ENCODE measurements at places on chromosomes 13 and 19.

- no peak for DNase-seq
Measured at GRCh38 chr13:25867038-25867437, 184.8 kb downstream of the SHISA2 start.

- DNase-seq, result no peak
Measured at GRCh38 chr19:11236324-11237301, 2.8 kb upstream of the ANGPTL8 start.

GRCh38 chr13:76823969-76824368, 62.2 kb downstream of the KCTD12 start:
- DNase-seq, result no peak

DNA sequence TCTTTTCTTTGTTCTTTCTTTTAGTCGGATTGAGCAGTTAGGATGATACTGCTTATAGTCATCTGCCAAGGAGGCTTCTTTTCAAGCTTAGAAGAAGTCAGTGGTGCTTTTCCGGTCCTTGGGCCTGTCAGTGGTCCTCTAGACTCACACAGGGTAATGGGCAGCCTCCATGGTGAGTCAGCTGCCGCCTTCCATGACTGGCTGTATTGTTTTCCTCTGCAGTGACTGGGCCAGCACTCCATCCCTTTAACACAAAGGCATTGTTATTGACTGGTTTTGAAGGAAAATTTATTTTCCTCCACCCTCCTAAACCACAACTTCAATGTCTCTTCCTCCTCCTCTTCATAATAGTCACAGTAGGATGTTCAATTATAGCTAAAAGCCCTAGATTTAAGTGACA, 47.1 kb upstream of the CNMD start:
- no peak for DNase-seq

- no peak for DNase-seq
Measured at GRCh38 chr19:782185-782877, 14.9 kb upstream of the PTBP1 start.

DNA sequence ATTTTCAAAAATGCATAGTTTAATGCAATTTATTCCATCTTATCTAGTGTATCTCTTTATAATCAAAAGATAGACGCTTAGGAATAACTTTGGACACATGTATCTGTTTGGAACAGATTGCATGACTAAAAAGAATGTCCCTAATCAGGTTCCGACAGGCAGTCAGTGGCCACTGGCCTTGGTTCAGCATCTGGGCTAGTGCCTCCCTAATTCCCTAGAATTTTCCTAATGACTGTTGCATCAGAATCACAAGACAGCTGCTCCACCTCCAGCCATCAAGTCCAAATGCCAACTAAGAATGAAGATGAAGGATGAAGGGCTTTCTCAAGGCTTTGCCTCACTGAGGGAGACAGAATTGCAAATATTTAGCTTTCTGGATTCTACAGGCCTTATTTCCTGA, 173.8 kb downstream of the EFNB2 start:
- no peak for DNase-seq

GRCh38 chr19:52270266-52270885, 989 bp downstream of the ZNF766 start:
- no peak for DNase-seq

GRCh38 chr13:28316129-28316528, 177.8 kb downstream of the PAN3 start:
- DNase-seq, result no peak

- no peak for DNase-seq
Measured at GRCh38 chr19:34503531-34504272, 22.1 kb downstream of the WTIP start.

DNA sequence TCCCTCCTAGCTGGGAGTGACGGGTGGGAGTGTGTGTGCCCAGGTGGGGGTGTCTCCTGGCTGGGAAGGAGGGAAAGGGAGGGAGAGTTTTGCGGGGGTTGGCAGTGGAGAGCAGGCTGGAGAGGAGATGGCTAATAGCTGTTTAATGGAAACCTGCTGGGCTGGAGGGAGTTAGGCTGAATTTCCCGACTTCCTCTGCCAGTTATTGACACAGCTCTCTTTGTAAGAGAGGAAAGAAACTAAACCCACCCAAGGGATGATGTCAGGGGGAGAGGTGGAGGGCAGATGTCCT, 10.2 kb upstream of the ILF3 start:
- no peak for DNase-seq

- no peak for DNase-seq
Measured at GRCh38 chr19:40799558-40800338, 757 bp downstream of the EGLN2 start.

- no peak for DNase-seq
Measured at GRCh38 chr19:4390017-4390566, 10.3 kb downstream of the SH3GL1 start.

DNA sequence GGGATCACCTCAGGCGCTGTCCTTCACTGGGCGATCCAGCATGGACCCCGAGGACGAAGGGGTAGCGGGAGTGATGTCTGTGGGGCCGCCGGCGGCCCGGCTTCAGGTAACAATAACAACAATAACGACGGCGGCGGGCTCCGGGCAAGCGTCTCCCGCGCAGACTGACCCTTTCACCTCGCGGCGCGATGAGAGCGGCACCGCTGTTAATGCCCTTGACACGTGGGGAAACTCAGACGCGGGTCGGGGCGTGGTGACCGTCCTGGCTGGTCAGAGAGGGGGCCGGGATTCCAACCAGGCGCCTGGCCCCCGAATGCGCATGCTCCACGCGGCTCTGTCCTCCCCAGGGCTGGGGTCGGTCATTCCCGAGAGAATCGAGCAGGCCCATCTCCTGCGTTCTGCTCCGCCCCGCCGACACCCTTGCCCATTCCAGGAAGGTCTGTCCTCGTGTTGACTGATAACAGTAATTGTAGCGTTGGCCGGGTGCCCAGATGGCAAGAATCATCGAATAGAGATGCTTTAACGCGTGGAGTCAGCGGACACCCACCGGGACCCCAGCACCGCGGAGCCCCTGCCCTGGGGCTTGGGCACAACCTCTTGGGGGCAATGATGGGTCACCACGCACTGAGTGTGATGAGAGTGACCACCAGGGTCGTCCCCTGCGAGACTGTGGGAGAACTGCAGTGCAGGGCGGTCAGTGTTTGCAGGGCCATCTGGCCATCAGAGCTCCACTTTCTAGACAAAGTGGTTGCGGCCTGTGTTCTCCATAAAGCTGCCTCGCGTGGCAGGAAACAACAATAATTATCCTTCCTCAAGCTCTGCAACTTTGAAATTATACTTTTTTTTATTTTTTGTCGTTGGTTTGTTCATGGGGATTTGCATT, 528 bp downstream of the ZNF8 start:
- peak; percentile 19 for DNase-seq

All from CD4-positive, alpha-beta T cell treated with Interleukin-2 at 100 ng/mL for 4 hours (primary cell).